ENCODE measurements at places on chromosomes 12 and 14. TPM values are rescaled to one million over a fixed set of nuclear protein-coding genes. Genes with fewer than 3 reads are reported as not detected.

- peak overlapping the region; percentile 80 for H3K4me3 ChIP-seq
- peaks cover 34% of the 10 kb centered on the region for H3K27me3 ChIP-seq
- H3K27ac ChIP-seq = no peak overlapping the region
- DNase-seq = no peak
- no peaks in the 10 kb centered on the region for H3K36me3 ChIP-seq
- H3K4me1 ChIP-seq = peaks cover 2% of the 10 kb centered on the region
Observed at GRCh38 chr12:32398816-32399369, 465 bp upstream of the FGD4 start.

Gene ST8SIA1
- total RNA-seq = 2.5 TPM

DNA sequence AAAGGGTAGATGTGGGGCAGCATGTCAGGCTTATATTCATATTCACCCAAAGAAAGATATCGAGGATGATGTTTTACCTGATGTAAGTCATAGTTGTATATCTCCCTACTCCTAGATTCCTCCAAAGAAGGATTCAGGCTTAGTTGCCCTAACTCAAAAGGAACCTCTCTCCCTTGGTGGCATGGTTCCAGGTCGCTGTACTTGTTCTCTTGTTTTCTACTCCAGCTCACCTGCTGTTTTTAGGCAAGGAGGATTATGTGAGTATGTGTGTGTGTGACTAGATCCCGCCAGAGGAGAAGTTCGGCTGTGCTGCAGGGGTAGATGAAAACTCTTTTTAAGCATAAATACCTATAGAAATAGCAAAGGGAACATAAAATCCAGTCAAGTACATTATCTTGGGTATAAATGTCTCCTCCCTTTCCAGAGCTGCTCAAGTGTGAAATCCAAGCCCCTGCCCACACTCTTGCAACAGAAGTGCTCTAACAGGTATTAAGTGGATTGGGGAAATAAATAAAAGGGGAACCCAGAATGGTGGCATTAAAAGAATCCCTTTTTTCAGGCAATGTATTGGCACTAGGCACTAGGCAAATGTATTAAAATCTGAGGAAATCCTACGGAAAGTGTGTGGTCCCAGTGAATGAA is 375.7 kb downstream of the ZFP36L1 start:
- no peaks in the 10 kb centered on the region for H3K27me3 ChIP-seq
- H3K27ac ChIP-seq = no peak overlapping the region
- no peak overlapping the region for H3K4me3 ChIP-seq
- peaks cover 14% of the 10 kb centered on the region for H3K4me1 ChIP-seq
- no peak for DNase-seq

DNA sequence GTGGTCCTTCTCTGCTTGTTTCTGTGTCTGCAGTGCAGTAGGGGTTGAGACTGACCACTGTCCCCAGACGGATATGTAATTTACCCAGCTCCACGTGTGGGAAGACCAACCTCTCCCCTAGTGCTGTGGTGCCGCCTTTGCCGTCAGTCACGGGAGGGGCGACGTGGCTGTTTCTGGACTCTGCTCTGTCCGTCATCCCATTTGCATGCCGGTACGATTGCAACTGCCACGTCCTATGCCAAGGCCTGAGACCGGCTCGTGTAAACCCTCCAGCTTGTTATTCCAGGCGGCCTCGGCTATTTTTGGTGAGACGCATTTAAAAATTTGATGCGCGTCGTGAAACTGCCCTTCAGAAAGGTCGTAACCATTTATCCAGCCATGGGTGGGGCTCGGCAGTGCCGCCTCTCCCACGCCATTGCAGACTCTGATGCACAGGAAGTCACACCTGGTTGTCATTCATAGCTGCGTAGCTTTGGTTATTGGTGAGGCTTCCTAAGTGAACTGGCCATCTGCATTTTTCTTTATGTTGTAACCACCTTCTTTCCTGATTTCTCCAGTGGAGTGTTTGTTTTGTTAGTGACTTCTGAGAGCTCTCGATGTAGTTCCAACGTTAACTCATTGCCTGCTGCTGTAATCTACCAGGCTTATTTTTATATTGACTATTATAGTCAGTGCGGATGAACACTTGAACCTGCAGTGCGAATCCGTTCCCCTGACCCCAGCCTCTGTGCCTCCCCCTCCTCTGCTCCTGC is 75.1 kb downstream of the ADGRD1 start:
- H3K4me1 ChIP-seq = no peaks in the 10 kb centered on the region
- no peaks in the 10 kb centered on the region for H3K36me3 ChIP-seq
- H3K27ac ChIP-seq = no peak overlapping the region
- no peak overlapping the region for H3K4me3 ChIP-seq

Gene LPAR5
- total RNA-seq = 6.6 TPM

Gene MIP
- total RNA-seq = not detected
